ENCODE measurements at places on chromosomes 2 and 18.
A peak's percentile ranks its signal among the peaks of the same experiment; 100 is the strongest.

- DNase-seq, result no peak
Observed at GRCh38 chr2:171791361-171791760, 102.7 kb downstream of the SLC25A12 start.

- no peak for DNase-seq
Observed at GRCh38 chr18:59372975-59373374, 13.9 kb upstream of the LMAN1 start.

DNA sequence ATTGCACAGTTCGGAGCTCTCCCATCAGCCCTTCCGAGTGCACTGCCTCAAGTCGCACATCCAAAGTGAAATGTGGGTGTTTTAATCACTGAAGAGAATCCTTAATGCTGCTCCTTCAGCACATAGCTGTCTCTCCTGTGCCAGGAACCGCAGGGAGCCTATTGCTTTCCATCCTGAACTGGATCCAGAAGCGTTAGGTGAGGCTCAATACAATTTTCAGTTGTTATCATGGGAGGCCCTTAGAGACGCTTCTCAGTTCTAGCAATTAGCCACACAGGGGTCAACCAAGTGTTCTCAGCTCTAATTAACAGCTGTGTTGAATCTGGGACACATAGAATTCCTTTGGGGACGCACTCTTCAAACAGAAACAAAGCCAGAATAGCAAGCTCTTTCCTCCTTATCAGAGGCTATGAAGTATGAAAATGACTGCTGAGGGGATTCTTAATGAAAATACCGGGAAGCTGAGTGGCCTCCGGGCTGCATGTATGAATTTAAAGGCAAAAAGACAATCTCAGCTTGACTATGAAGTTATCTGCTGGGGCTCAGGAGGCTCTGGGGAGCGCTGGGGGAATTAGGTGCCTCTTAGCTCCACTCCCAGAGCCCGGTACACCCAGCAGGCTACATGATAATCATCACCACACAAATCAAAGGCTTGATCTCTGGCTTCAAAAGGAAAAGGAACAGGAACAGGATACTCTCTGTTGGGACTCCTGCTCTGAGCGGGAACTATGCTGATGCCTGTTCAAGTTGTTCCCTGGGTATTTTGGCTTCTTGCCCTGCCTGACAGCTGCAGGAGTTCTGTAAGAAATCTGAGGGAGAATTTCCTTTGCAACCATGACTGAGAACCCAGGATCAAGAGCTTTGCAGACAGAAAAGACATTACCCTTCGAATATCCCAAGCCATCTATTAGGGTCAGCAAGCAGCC, 55.4 kb upstream of the NCOA1 start:
- DNase-seq, result peak; percentile 53

GRCh38 chr2:61362873-61363272, 108.0 kb downstream of the USP34 start:
- no peak for DNase-seq

DNA sequence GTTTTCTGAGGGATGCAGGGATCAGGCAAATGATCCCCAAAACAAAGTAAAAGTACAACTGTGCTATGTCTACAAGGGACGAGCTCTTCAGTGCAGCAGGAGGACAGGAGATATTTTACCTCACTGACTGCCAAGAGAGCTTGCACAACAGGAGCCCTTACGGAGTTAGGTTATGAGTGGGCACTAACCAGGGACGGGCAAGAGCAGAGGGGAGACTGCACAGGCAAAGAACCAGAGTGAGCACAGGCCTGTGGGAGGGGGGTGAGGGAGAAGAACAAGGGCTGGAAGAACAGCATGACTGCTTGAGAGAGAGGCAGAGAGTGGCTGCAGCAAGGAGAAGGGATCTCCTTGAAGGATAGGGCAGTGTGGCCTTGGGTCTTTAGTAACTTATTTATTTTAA, 101.1 kb upstream of the PID1 start:
- no peak for DNase-seq

DNA sequence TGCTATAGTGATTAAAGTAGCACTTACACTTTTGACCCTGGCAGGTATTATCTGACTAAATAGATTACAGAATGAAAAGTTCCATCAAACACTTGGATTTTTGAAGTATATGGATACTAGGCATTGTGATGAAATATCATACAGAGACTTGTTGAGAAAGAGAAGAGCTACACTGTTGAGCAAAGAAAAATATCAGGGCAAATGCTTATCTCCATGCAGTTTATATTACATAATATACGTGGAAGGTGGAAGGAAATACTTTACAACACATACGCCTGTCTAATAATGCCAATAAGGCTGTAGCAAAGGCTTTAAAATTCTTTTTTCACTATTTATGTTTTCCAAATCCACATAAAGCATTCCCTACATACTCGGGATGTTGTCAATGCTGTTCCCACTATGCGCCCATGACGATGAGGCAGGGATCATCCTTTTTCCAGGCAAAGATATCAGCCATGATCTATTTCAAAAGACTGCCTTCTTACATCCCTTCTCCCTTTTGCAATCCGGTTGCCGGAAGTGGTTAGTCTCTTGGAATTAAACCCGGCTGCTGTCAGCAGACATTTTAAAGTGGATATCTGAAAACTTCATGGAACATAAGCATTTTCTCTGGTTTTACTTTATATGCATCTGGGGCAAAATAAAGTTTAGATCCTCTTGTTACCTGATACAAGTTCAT, 92.6 kb upstream of the ITGA4 start:
- DNase-seq, result no peak

DNA sequence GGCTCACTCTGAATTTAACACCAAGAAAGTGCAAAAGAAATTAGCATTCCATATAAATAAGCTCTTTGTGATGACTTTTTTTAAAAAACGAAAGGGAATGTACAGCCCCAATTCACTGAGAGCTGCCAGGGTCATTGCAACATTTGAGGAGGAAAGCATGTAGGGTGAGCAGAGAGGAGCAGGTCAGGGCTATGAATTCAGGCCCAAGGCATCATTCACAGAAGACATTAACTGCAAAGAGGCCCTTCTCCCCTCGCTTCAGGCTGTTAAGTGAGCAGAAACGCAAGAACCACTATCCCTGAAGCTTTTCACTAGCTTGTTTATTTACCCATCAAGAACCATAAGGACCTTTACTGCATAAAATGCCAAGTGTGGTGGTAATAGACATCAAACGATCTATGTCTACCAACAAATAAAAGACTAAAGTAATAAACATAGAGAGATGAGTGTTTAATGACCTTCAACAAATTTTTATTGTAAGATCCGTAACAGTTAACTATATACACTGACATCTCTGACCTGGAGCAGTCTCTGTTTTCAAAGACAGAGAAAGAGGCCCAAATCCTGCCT, 333.1 kb upstream of the HNRNPA3 start:
- no peak for DNase-seq

DNA sequence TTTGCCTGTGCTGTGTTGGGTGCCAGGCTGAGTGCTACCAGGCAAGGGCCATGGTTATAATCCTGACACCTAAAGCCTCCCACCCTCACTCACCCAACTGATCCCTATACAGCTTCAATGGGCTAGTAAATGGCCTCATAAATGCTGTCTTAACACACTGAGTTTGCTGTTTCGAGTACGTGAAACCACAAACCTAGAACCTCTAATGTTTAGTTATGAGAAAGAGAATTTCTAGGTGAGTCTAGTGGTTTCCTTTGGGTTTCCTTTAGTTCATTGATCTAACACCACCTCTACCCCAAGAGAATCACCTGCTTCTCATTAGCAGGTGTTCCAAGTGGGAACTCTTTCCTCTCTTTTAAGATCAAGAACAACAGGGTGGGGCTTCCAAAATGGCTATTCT, 172.0 kb downstream of the MC4R start:
- no peak for DNase-seq

GRCh38 chr2:50723286-50723938, 308.5 kb downstream of the NRXN1 start:
- no peak for DNase-seq

DNA sequence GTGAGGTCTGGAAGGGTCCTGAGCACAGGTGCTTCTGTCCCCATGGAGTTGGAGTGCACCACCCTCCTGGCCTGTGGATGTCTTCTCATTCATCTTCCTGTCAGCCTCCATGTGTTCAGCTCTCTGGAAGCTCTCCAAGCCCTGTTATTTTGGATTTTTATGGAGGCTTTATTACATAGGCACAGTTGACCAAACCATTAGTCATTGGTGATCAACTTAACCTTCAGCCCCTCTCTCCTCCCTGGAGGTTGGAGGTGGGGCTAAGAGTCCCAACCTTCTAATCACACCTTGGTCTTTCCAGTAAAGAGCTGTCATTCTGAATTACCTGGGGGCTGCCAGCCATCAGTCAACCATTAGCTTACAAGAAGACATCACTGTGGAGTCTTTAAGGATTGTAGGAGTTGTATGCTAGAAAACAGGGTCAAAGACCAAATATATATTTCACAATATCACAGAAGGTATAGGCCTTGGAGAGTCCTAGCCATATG, 7.5 kb upstream of the MCFD2 start:
- no peak for DNase-seq

DNA sequence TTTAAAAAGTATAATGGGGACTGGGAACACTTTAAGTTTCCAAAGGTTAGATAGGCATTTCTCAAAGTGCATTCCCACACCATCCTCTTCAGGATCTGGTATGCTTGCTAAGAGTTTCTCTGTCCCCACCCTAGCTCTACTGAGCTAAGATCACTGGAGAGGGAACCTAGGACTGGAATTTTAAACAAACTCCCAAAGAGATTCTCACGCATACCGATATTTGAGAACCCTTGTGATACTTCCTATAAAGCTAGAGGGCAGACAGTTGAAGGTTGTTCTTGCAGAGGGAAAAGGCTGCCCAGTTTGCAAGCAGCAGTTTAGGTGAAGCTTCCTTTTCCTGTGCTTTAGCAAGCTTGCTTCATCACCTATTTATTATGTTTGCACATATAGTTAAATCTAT, 3.6 kb downstream of the CNRIP1 start:
- DNase-seq, result no peak

GRCh38 chr2:36740061-36740460, 43.6 kb downstream of the VIT start:
- DNase-seq, result no peak

DNA sequence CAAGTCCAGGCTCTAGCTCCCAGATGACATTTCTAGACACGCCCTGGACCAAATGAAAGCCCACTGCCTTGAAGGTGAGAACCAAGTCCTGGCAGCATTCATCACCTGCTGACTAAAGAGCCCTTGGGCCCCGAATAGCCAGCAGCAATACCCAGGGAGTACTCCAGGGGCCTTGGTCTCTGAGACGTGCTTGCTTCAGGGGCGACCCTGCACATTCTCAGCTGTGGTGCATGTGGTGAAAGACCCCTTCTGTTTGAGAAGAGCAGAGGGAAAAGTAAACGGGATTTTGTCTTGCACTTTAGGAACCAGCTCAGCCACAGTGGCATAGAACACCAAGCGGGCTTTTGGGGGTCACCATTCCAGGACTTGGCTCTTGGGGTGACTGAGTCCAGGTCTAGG, 260.5 kb upstream of the MYT1L start:
- no peak for DNase-seq

GRCh38 chr2:150762571-150762970, 275.1 kb upstream of the RND3 start:
- no peak for DNase-seq

DNA sequence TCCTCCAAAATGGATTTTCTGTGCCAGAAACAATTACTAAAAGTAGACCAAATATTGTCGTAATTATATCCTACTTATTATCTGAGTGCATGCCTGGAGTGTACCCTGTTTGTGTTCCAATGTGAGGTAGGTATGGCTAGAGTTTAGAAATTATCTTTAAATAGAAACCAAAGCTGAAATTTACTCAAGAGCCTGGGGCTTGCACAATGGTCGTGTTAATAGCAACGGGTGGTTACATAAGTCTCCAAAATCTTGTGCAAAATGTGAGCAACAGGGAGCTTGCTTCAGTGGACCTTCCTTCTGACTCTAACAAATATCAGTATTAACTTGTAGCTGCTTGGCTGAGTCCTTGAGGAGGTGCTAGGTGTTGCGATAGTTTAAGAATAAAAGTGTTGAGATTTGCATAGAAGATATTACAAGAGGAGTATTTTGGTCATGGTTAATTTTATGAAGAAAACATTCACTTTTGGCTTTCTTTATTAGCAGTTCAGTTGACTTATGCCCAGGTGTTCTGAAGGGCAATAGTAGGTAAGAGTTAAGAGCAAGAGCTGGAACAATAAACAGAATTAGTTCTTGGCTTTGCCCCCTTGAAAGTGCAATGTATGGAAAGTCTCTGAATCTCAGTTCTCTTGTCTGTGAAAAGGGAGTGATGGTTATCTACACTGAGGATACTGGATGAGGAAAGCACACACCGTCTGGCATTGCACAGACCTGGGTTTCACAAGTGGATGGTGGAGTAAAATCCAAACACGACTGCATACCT, 4.6 kb downstream of the CXCR4 start:
- DNase-seq, result no peak

DNA sequence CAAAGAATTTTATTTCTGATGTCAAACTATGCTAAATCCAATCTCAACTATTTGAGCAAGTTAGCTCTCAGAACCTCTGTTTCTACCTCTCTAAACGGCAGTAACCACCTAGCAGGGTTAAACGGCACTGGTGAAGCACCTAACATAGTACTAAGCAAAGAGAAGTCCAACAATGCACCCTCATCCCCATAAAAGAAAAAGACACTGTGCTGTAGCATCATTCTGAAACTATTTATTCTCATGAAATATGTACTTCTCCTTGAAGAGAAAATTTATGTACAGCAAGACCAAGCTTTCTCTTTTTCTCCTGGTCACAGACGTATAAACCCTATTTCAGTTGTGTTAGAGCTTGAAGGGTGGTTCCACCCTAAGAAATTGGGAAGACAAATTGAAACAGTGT, 4.8 kb downstream of the MEX3C start:
- DNase-seq, result no peak

DNA sequence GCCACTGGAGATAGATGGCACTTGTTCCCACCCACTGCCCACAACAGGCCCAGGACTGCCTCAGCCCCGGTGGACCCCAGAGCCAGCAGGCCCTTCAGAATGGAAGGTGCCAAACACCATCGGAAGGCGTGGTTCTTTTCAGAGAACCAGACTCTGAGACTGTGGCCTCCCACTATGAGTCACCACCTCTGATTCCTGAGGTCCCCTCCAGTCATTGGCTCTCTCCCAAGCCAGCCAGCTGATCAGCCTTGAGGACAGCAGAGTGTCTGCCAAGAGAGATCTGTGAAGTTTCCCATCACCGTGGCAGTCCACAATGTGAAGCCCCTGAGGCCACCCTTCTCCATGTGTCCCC, 10.4 kb upstream of the MAP3K2 start:
- DNase-seq, result peak; percentile 50

DNA sequence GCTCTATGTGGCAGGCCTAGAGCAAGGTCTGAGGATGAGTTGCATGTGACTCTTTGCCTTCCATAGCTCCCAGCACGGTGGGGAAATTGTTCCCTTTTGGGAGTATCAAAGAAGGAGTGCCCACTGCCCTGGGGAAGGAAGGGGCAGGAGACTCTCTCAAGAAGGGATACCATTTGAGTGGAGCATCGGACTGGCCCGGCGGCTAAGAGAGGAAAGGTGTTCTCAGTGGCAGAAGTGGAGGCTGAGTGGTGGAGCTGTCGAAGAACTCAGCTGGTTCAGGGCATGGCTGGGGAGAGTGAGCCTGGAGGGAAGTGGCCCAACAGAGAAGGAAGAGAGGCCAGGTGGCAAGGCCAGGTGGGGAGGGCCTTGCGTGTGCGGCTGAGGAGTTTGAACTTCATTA, 235.2 kb downstream of the DYSF start:
- no peak for DNase-seq

All from hypothalamus (tissue), 51 donors.